Activated naive CD8-positive, alpha-beta T cell treated with anti-CD3 and anti-CD28 coated beads, Interleukin-2, amount 10 ng/mL, durations not matched to agents 7 days and 5 days (primary cell): ENCODE measurements at places on chromosomes 2 and 18. TPM values are rescaled to one million over a fixed set of nuclear protein-coding genes. Genes with fewer than 3 reads are reported as not detected.

SAG gene
- total RNA-seq = 0.45 TPM

DNA sequence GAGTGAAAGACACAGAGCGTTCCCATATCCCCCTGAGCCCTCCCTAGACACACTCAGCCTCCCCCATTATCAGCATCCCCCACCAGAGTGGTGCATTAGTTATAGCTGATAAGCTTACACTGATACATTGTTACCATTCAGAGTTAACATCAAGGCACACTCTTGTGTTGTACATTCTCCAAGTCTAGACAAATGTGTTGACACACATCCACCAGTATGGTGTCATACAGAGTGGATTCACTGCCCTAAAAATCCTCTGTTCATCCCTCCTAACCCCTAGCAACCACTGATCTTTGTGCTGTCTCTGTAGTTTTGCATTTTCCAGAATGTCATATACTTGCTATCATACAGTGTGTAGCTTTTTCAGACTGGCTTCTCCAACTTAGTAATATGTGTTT, 78.0 kb upstream of the RPL31 start:
- DNase-seq = no peak

DNA sequence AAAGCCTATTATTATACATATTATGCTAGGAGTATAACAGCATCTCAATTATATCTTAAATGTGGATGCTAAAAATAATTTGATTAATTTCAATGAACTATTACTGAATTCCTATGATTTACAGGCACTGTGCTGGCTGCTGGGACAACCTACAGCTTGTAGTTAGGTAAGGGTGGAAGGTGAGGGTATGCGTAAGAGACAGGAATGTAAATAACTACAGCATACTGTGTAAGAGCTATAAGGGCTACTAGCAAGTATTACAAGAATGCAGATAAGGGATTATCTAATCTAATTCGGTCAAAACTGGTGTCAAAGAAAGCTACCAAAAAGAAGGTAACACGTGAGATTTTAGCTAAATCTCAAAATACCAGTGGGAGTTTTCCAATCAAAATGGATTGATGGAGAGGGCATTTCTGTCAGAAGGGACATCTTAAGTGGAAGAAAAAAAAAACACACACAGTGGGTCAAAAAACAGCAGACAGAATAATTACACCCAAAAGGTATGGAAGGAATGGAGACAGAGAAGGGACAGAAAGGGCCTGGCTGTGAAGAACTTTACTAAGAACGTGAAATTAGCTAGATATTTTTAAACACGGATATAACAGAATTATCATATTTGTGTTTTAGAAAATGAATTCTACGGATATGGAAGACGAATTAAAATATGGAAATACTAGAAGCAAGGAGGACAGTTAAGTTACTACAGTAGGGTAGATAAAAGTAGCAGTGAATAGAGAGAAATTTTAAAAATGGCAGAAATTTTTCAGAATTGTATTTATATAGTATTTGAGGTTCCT, 47.1 kb downstream of the STRN start:
- DNase-seq = no peak

- DNase-seq = no peak
Measured at GRCh38 chr2:158665536-158666302, 129.4 kb upstream of the DAPL1 start.

DNA sequence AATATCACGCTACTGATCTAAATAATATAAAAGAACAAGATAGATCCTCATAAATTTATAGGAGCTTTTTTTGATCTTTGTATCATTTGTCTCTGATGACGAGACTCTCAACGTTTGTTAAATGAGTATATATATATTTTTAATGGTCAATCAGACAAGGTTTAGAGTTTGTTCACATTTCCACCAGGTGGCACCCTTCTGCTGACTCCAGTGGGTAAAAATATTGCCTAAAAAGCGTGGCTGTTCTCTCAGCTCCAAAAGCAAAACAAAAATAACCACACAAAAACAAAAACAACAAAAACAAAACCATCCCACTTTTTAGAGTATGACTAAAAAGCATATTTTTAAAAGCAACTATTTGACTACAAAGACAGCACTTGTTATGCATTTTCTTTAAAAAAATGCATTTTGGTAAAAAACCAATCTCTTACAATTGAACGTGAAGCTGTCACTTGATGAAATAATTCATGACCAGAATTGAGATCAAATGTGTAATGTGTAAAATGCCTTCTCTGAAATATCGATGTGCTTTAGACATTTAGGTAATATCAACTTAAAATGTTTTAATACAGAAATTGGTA, 723.2 kb downstream of the DPP10 start:
- DNase-seq = no peak
